ENCODE measurements at places on chromosomes 2 and 18.

- DNase-seq, result peak; percentile 58
Measured at GRCh38 chr2:63698786-63699548, 110.2 kb downstream of the MDH1 start.

GRCh38 chr2:147174824-147175254, 670.0 kb upstream of the ACVR2A start:
- no peak for DNase-seq

- DNase-seq, result no peak
Measured at GRCh38 chr18:79681484-79682387, 2.1 kb downstream of the CTDP1 start.

DNA sequence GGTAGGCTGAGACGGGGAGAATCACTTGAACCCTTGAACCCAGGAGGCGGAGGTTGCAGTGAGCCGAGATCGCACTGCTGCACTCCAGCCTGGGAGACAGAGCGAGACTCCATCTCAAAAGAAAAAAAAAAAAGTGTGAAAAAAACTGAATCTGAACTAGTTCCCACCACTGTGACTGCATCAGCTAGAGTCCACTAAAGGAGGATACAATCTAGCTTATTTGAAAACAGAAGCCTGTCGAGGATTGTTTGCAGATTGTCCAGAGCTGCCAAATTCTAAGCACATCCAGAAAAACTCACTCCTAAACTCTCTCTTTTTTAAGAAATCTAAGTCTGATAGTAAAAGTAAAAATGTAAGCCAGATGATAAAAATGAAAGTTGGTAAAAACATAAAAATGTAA, 10.6 kb downstream of the GFPT1 start:
- no peak for DNase-seq

DNA sequence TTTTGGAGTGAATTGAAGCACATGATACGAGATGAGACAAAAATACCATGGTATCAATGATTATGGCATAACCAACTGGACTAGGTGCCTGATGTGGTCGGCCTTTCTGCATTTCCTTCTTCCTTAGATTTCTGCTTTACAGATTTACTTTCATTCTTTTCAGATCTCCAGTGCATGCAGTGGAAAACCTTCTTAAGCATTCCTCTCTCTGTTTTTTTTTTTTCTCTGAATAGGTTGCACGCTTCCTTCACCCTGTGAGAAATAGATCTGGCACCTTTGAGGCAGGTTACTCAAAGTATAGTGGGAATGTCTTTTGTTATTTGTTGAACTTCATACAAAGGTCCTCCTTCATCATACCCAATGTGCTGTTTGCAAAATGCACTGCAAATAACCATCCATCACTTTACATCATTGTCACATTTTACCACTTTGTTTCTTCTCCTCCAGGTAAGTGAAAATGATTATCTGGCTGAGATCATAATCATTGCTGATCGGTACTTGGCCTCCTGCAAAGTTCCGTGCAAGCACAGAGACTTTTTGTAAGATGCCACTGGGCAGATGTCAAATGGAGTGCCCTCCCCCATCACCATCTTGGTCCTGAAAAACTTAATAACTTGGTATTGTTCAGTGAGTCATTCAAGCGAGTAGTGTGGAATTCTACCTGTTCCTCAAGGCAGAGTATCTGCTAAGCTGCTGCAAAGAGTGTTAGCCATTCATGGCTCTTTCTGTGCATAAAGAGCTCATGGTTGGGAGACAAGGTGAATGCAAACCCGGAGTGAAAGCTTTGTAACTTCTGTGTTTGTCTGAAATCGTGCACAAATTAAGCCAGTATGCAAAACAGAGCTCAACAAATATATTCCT, 30.0 kb upstream of the KLHL14 start:
- no peak for DNase-seq

- DNase-seq, result no peak
Measured at GRCh38 chr2:120594856-120595685, 140.6 kb upstream of the GLI2 start.

DNA sequence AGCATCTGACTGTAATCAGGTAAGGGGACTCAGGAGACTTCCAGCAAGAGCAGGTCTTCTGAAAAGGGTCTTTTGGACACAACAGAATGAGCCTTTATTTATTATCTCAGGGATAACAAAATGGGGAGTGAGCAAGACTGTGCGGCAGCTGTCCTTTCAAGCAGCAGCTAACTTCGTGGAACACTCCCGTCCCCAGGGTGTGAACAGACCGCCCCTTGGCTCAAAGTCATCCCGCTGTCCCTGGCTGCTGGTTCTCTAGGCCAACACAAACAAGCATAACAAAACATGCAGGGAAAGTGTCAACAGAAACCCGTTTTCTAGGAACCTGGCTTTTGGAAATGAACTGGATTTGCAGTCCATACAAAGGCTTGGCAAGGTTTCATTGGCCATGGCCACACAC, 787.9 kb upstream of the FANCL start:
- DNase-seq, result no peak

- DNase-seq, result no peak
Measured at GRCh38 chr18:22734791-22735627, 198.1 kb upstream of the RBBP8 start.

DNA sequence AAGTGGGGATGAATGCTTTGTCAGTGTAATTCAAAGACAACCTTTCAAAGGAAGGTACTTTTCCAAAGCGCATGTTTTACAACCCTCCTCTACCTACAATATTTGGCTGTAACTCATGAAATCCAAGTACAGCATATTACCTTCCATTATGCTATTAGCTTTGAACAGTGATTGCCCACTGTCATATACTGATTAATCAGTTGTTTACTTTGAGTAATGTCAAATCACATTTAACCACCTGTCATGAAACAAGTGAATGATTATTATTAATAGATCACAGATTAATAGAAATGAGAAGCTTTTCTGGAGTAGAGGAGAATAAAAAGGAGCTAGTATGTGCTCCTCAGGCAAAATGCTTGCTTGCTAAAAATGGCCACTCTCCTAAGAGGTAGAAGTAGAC, 150.5 kb upstream of the SMAD7 start:
- DNase-seq, result no peak

GRCh38 chr2:219218217-219218731, 484 bp downstream of the ABCB6 start:
- DNase-seq, result peak; percentile 61

DNA sequence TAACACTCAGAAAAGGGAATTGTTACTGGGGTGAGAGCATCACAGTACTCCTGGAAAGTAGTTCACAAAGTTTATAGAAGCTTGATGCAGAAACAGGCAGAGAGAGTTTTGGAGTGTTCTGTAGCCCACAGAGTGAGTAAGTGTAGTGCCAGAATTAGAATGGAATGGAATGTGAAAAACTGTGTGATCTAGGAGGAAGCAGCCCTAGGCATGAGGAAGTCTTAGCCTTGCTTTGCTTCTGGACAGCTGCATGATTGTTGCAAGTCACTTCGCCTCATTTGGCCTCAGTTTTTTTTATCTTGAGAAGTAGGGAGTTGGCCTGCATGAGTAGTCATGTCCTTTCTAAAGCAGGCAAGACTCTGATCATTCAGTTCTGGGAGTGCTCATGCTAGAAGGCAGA, 10.9 kb downstream of the SERPINB12 start:
- no peak for DNase-seq

DNA sequence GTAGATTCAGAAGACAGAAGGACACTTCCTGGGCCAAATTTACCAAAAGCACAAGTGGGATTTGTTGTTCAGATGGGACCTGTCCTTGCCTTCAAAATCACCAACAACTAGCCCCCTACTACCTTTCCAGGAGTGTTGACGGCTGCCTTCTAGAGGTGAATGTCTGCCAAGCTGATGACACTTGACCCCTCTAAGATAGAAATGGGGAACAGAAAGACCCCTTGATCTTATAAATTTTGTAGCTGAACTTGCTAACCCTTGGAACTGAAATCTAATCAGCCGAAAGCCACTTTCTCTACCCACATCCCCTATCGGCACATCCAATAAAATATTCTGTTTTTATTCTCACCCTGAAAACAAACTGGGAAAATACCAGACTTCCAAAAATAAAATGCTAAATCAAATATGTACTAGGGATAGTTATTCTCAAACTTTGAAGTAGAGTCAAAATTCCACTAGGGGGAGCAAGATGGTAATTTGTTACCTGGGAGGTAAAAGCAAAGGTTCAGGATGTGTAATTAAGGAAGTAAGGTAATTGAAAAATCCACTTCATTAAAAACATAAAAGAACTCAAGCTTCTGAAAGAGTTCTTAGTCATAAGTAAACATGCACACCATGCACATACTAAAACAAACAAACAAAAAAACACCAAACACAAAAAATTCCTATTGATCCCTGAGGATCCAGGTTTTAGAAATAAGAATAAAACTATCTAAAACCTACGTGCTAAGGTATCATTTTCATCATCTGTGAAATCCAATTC, 119.2 kb downstream of the ANKRD44 start:
- DNase-seq, result peak; percentile 49

DNA sequence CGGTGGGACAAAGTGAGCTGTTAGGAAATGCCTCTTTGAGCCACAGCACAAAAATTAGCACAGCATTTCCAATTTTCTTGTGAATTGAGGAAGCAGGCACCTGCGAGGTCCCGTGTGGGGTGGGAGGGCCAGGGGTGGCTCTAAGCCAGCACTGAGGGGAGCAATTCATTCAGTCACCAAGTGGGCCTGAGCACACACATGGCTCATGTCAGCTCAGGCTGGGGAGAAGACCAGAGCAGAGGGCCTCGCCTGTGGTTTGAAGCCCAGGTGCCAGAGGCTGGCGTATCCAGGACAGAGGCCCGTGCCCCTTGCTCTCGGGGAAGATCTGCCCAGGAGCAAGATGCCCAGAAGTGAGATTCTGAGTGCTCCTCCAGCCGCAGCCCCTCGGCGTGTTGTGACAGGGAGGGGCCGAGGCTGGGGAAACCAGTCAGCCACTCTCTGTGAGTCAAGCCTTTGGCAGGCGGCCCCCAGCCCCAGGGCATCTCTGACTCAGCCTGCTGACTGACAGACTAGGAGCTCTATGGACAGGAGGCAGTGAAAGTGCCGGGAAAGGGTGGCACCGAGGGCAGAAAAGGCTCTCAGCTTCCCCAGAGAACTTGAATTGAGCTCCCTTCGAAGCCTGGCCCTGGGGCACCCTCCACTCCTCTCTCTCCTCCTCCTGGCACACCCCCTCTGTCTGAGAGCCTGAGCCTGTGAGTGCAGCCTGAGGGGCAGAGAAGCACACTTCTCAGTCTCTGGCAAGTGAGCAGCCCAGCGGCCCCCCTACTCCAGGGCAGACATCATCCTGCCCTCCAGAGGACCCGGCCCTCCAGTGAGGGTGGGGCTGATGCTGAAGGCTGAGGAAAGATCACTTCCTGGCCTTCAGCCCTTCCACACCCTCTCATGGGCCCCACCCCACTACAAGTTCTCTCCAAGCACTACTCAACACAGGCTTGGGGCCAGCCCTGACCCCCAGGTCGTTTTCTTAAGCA, 32.3 kb downstream of the CYP26B1 start:
- DNase-seq, result no peak

DNA sequence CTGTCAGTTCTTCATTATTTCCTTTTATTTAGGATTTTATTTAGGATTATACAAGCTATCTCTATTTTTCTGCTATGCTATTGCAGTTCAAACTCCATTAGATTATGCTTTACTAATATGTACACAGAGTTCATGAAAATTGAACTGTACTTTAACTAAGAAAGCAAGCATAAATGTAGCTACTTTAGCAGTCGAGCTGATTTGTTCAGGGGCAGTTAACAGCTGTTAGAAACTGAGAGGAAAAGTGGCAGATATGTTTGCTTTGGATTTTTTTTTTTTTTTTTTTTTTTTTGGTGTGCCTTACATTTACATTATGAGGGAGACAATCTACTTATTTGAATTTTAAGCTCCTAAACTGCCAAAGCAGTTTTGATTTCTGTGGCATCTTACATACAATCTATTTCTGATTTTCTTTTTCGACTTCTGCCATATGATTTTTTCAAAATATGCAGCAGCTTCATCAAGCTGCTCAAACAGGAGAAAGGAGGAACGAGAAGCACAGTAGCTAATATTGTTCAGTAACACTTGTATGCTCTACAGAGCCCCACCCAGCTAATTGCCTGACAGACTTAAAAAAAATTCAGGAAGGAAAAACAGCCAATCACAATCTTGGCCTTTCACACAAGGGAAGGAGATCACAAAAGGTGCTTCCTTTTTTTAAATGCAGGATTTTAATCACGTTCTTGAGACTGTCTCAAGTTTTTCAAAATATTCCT, 233.4 kb upstream of the SIX3 start:
- peak; percentile 34 for DNase-seq

DNA sequence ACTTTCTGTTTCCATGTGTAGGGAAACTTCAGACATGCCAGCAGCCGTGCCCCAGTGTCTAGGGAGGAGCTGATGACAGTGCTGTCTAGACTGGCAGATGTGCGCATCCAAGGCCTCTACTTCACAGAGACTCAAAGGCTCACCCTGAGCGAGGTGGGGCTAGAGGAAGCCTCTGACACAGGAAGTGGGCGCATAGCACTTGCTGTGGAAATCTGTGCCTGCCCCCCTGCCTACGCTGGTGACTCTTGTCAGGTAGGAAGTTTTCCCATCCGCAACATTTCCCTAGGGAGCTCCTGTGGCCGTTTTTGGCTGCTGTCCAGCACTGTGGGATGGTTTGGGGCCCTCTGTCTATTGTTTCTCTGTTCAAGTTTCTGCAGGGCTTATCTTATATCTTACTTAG, 143.1 kb upstream of the TTC39C start:
- DNase-seq, result peak; percentile 39

DNA sequence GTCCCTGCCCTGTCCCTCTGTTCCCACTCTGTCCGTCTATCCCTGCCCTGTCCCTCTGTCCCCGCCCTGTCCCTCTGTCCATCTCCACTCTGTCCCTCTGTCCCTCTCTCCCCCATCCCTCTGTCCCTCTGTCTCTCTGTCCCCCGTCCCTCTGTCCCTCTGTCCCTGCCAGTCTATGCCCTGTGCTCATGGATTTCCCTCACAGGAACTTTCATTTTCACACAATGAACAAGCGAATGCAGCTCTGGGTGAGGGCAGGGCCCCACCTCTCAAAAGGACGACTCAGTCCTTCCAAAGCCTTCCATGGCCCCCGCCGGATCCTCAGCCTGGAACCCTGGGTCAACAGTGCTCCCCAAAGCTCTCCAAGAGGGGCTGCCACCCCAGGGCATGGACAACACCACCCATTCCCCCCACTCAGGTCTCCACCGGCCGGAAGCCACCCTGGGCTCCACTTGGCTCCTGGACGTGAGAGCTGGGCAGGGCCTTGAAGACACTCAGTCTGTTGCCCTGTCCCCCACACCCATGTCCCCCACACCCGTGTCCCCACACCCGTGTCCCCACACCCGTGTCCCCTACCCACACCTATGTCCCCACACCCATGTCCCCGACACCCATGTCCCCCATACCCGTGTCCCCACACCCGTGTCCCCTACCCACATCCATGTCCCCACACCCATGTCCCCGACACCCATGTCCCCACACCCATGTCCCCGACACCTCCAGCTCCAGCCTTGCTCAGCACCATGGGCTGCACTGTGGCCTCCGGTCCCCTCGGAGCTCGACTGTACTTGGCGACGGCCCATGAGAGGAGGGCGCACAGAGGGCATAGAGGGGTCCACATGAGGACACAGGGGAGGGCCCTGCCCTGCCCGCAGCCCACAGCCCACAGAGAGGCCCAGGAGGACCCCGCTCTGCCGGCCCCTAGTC, 156.0 kb downstream of the PXDN start:
- DNase-seq, result no peak

DNA sequence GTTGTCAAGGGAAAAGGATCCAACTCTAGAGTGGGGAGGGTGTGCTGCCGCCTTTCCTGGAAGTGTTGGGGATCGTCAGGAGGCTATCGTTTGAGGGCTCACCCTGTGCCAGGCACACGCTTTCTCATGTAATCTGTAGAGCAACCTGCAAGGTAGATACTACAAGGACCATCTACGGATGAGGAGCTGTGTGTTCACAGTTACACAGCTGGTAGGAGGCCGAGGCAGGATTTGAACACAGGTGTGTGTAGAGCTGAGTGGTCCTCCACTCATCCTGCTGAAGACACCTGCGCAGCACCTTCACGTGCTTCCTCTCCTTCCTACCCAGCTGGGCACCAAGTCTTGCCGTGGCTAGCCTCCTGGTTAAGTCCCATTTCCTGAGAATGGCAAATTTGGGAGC, 68.3 kb downstream of the MARCO start:
- no peak for DNase-seq
